ENCODE measurements at places on chromosomes 2 and 18.

DNA sequence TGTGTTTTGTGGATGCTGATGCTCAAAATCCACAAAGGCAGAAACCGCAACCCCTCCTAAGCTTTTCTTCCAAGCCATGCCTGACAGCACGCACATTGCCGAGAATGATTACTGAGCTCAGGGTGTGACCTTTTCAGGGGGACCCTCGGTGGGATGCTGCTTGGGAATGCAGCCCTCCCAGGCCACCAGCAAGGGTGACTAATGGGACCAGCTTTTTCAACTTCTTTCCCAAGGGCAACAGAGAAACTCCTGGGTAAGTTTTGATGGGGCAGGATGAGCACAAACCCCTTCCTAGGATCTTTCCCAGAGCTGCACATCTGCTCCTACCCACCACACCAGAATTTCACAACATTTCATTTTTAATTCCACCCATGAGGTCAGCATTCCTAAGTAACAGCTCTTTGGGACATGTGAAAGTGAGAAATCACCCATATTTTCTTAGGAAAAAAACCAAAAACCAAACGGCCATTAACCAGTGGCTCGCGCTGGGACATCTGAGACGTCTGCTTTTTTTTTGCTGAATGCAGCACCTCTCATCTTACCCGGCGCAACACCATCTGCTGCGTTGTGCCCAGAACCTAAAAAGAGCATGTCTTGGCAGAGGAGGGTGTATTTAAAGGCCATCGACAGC lies 119.0 kb downstream of the ARL4C start:
- DNase-seq = no peak

GRCh38 chr2:234172532-234172931 lies 122.0 kb downstream of the SPP2 start:
- no peak for DNase-seq

DNA sequence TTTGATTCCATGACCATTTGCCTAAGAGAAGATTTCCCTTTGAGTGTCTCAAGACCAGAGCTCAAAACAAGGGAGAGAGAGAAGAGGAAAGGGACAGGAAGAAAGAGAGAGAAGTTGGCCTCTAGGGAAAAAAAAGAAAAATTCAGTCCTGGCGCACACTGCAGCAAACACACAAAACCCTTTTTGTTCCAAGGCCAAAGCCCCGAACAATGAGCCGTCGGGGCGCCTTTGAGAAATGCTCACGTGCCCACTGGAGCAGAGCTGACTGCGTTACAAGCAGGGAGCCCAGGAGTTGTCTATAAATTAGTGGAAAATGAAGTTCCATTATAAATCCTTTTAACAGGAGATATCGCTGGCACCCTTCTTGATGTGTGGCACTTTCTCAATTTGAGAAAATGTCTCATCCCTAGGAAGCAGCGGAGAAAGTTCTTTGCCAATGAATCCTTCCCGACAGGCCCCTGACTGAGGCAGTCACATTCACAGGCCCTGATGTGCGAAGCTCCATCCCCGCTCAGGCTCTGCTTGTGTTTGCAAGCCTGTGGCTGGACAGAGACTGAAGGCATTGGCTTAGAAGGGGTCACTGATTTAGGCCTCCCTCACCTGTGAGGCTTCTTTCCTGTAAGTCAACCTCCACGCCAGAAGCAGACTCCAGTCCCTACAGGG lies 32.1 kb upstream of the NCKAP5 start:
- DNase-seq = no peak

DNA sequence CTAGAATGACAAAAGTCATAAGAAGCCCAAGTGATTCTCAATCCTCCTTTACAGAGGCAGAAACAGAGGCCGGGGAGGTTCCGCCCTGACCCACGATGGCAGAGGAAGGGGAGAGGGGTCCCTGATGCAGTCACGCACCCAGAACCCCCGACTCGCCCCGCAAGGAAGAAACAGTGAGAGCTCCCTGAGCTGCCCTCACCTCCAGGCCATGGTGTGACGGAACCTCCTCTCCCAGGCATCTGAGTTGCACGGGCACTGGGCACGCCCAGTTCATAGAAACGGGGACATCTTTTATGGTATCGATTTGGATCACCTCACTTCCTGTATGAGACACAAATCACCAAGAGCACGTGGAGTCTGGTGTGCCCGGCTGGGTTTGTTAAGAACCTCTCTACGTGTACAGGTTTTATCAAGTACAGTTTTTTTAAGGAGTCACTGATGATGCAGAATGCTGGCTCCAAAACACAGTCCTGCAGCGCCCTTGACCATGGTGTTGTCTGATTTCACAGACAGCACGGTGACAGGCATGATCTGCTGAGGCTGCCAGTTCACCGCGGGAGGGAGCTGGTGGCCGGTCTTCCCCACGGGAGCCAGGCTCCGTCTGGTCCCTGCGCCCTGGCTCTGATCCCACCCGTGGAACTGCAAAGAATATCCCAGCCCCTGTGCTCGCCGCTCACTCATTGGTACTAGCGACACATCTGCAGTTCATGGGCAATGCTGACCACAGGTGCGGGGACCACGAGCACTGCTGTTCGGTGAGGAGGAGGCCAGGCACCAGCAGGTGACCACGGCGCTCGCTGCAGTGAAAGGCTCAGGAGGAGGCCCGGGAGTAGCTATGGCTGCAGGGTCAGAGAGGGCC lies 35.6 kb downstream of the PXDN start:
- DNase-seq = peak; percentile 41

DNA sequence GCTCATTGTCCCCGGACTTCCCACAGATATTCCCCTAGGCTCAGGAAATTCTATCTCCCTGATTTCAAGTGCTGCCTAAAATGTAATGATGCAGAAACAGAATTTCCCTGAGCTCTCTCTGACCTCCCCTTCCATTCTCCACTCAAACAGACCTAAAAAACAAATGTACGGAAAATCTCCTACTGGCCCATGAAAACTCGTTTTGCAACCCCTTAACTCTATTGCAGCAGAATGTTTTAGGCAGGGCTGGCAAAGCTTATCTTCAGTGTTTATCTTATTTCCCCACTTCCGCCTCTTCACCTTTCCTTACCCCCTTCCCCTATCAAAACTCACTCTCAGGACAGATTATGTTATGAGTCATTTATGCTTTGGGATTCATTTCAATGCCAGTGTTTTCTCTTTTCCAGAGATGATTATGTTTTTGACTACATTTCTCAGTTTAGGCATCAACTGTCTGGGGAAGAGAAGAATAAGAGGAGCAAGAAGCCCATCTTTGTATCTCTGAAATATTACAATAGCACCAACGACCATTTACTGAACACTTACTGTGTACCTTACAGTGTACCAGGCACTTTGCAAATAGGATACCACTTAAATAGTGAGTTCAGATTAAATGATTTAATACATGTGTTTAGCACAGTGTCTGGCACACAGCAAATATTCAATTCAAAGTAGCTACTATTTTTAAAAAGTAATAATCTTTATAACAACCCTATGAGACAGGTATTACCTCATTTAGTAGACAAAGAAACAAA lies 53.9 kb upstream of the STPG4 start:
- no peak for DNase-seq

DNA sequence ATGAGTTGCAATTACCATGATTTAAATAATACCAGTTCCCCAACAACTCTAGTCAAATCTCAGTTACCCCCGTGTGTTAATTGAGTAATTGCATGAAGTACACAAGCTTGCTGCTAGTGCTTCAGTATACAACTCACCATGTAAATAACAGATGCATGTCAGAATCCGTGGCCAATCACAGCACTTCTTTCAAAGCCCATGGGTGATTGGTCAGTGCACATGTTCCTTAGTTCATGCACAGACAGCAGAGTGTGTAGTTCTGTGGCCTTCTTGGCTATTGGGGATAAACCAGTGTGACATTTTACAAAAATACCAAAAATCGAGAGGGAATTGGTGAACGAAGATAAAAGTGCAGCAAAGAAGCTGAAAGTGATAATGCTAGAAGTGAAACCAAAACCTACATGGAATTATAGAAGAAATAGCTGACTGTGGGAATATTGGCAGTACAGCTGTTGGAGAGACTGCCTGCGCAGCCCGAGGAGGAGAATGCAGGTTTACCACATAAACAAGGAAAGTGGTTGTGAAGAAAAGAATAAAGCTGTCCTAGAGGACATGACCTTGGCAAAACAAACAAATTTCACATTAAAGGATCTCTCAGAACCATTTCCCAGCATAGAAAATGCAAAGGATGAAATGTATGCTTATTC lies 59.4 kb downstream of the NEDD4L start:
- DNase-seq = no peak

DNA sequence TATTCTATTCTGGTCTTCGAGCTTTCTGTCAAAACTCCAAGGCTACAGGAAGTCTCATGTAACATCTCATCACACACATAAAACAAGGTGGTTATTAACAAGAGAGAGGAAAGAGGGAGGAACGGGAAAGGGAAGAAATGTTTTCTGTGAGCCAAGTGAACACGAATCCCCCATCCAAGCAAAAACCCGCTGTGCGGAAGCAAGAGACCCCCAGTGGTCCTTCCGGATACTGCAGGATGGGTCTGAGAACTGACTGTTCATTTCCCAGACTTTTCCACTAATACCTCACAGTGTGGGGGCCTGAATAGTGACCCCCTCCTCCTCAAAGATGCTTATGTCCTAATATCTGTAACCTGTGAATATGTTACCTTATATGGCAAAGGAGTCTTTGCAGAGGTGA lies 19.0 kb upstream of the DIPK1C start:
- no peak for DNase-seq

GRCh38 chr2:181121996-181122395 lies 141.6 kb downstream of the UBE2E3 start:
- no peak for DNase-seq

DNA sequence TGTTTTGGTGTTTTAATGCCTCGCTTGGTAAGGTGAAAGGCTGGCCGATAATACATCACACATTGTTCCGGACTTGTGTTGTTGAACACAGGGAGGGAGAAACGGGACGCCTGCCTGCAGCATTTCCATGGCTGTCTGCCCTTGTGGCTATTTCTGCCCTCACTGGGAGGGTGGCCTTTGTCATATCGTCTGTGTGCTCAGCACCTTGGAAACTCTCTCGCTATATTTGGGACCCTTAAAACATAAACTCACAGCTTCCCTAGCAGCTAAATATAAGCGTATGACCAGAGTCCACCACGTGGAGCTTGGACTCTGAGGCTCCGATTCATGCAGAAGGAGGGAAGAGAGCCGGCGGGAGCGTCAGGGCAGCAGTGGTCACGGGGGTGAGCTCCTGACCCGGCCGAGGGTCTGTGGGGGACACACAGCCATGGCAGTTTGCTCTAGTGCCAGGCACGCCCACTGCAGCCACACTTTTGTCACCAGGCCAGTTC lies 111.7 kb downstream of the SH3BP4 start:
- DNase-seq = no peak

- no peak for DNase-seq
These were observed 104.9 kb downstream of the CDC42EP3 start for GRCh38 chr2:37566517-37566981.

DNA sequence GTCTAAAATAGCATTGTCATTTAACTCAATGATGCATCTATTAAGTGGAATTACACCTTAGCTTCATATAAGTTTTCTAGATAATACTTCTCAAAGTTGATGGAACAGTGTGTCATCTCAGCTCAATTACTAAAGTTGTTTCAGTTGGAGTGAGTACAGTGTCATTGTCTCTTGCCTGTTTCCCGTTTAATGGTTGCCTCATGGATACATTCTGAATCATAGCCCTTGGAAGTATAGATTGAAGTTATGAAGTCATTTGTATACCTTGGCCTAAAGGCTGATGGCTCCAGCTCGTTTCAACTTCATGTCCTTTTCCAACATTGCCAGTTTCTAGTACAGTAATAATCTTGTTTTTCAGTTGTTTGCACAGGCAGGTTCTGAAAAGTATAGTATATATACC lies 130.5 kb upstream of the NOSTRIN start:
- DNase-seq = no peak

- peak; percentile 9 for DNase-seq
These were observed 184.8 kb downstream of the NCK2 start for GRCh38 chr2:105929516-105929915.

DNA sequence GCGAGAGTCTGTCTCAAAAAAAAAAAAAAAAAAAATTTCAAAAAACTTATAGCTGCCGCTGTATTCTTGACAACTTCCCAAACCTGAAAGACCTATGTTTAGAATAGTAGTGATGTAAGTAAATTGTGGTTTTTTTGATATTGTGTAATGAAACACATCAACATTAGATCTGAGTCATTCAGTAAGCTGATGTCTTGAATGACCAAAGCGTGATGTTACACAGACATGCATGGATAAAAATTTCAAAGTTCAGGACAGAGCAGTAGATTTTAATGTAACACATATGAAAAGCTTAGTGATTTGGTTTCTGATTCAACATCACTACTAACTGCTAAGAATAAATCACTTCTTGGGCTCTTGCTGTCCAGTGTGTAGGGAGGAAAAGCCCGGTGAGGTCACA lies 69.3 kb upstream of the MEX3C start:
- no peak for DNase-seq

- DNase-seq = no peak
These were observed 235.0 kb downstream of the CAMKMT start for GRCh38 chr2:44596537-44597320.

DNA sequence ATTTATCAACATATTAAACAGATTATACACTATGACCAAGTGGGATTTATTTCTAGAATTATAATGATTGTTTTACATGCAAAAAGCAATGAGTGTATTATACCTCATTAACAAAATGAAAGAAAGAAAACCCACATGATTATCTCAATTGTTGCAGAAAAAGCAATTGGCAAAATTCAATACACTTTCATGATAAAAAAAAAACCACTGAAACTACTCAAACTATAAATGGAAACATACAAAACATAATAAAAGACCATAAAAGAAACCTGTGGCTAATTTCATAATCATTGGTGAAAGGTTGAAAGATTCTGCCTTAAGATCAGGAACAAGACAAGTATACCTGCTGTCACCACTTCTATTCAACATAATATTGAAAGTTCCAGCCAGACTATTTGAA lies 325.9 kb downstream of the AKAIN1 start:
- no peak for DNase-seq

DNA sequence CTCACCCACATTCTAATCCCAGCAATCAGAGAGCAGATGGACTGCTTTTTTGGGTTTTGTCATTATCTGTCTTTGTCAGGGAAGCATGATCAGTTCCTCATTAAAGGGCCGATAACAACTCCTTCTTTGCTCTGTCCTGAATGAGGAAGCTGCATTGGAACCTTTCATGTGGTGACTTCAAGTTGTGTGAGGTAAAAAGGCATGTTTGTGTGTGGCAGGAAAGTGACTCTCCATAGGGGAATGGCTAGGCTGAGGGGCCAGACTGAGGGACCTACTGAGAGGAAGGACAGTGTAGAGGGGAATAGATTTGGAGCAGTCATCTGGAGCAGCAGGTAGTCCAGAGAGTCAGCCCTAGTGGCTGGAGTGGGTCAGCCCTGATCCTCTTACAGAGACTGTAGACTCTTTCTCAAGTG lies 23.6 kb upstream of the LRRTM1 start:
- no peak for DNase-seq

DNA sequence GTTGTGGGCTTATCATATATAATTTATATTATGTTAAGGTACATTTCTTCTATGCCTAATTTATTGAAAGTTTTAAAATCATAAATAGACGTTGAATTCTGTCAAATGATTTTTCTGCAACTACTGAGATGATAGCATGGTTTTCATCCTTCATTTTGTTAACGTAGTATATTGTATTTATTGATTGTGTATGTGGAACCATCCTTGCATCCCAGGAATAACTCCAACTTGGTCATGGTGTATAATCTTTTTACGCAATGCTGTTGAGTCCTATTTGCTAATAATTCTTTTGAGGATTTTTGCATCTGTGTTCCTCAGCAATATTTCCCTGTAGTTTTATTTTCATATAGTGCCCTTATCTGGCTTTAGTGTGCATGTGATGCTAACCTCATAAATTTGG lies 152.7 kb downstream of the ADCYAP1 start:
- no peak for DNase-seq
